Stimulated activated CD4-positive, alpha-beta T cell treated with anti-CD3 and anti-CD28 coated beads, Interleukin-1b, Interleukin-23, amount 100 ng/mL, for 24 hours (primary cell): ENCODE measurements at places on chromosomes 6 and 20.

GRCh38 chr6:152129691-152130151 lies 322.2 kb downstream of the ESR1 start:
- no peak for DNase-seq

- no peak for DNase-seq
These were observed 4.6 kb downstream of the MDC1 start for GRCh38 chr6:30712441-30712945.

DNA sequence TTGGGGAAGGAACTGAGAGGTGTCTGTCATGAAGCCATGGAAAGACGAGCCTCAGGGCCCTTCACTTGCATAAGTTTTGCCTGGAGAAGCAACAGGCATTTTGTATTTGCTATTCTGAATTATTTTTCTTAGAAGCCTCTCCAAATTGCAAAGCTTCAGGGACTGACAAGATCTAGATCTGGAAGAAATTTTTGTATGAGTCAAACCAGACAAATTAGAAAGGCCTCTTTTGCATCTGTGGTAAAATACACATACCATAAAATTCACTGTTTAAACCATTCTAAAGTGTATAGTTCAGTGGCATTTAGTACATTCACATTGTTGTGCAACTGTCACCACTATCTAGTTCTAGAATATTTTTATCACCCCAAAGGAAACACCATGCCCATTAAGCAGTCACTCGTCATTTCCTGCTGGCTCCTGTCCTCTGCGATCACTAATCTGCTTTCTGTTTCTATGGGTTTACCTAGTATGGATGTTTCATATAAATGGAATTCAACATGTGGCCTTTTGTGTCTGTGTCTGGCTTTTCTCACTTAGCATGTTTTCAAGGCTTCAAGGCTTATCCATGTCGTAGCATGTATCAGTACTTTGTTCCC lies 269.1 kb downstream of the PHF3 start:
- DNase-seq = no peak

GRCh38 chr20:47269309-47270165 lies 87.0 kb downstream of the ZMYND8 start:
- no peak for DNase-seq

GRCh38 chr6:13913226-13914001 lies 11.3 kb upstream of the RNF182 start:
- no peak for DNase-seq
